ENCODE measurements at places on chromosomes 3 and 15.

DNA sequence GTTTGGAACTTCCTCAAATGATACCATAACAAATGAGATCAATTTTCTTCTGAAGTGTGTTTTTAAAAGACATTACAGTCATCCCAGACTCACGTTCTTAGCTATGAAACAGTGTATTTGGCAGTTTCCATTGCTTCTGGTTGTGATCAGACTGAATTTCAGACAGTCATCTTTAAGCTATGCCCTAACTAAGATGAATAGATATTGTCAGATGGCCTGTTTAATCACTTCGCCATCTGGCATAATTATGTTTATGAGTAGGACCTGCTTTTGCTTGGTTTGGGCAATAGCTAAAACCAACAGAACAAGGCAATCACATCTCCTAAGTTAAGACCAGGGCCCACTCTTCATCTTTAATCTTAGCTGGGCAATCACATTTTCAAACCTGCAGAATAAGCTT, 313.1 kb downstream of the SV2B start:
- no peak for DNase-seq

DNA sequence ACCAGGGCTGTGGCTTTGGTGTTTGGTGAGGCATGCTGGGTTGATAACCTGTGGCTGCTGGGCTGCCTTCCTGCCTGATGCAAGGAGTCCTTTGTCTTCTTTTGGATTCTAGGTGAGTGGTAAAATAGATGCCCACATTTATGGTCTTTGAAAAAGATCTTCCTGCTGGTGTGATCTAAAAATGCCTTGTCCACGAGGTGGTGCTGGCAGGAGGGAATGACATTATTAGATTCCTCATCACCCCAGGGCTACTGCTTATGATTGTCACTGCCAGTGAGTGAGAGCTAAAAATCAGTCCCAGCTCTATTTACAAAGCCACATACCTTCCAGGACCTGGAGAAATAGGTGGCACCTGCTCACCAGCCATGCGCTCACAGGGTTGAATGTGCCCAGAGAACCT, 355.5 kb upstream of the ROPN1 start:
- DNase-seq: no peak

GRCh38 chr15:87792250-87793040, 464.1 kb downstream of the NTRK3 start:
- no peak for DNase-seq

GRCh38 chr3:160927620-160928019, 171.6 kb downstream of the PPM1L start:
- DNase-seq: no peak

DNA sequence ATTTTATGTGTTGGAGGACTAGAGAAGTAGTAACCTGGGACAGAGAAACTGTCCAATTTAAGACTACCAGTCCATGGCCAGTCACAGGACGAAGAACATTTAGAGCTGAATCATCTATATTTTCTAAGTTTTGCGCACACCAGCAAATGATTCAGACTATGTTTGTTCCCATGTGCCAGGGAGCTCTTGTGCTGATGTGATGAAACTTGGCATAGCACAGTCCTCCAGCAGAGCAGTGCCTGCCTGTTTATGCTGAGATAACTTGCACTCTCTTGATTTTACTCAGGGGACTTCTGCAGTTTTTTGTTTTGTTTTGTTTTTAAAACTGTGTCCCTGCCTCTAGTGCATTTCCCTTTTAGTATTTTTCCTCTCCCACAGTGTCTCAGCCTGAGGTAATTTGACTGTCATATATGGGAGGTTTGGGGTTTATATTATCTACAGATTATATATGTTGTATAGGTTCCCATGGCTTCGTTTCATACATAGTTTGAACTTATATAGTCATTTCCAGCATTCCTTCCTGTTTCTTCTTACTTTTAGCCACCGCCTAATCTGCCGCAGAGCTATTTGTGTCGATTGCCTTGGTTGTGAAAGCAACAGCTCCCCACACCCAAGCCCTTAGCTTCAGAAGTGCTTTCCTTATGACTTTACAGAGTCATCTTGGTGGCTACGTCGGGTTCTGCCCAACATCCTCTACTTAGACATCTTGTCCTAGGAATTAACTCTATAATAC, 45.5 kb downstream of the PPM1L start:
- no peak for DNase-seq

- DNase-seq: no peak
Observed at GRCh38 chr3:116145613-116146012, 299.7 kb downstream of the LSAMP start.

- no peak for DNase-seq
Observed at GRCh38 chr15:70023769-70024491, 73.8 kb downstream of the TLE3 start.

DNA sequence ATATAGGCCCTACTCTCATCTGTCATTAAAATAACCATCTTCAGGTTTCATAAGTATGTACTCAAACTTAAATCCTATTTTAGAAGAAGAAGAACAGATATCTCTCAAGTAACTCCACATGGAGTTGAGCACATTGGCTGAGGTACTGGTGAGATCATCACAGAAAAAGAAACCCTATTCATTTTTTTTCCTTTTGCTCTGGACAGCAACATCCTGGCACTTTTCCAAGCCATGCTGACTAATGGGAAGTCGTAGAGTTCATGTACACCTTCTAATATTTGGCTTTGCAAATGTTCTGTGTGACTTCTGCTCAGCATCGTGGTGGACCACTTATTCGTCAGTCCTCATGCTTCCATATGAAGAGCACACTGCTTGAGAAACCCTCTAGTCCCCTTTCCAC, 336.0 kb upstream of the KCNH8 start:
- DNase-seq: no peak

- no peak for DNase-seq
Observed at GRCh38 chr3:98555025-98555379, 23.2 kb downstream of the GPR15 start.

DNA sequence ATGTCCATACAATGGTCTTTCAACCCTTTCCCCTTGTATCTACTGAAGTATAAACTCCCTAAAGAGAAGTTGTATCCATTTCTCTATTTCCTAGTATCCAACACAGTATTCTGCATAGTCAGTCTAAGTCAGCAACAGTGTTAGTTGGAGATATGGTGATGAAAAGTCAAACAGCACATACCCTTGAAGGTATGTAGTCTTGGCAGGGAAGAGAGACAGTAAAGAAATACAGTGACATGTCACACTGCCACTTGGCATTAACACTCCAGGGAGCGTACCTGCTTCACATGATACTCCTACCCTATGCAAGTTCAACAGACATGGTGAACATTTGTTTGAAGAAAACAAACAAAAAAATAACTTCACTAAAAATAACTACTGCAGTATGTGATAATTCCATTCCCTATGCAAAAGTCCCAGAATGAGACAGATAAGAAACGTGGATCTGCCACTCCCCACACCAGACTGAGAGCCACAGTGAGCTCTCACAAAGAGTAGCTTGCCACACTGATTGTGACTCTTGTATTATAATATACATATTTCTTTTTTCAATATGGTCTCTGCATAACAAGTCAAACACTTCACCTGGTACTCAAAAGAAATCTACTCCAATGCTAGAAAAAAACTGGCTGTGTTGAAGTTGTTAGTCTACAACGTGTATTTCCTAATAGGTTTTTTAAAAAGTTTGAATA, 5.9 kb downstream of the PDCD10 start:
- DNase-seq: no peak

- no peak for DNase-seq
Observed at GRCh38 chr3:129705274-129705673, 98.8 kb upstream of the PLXND1 start.
